ENCODE measurements at places on chromosomes 16 and 17.

DNA sequence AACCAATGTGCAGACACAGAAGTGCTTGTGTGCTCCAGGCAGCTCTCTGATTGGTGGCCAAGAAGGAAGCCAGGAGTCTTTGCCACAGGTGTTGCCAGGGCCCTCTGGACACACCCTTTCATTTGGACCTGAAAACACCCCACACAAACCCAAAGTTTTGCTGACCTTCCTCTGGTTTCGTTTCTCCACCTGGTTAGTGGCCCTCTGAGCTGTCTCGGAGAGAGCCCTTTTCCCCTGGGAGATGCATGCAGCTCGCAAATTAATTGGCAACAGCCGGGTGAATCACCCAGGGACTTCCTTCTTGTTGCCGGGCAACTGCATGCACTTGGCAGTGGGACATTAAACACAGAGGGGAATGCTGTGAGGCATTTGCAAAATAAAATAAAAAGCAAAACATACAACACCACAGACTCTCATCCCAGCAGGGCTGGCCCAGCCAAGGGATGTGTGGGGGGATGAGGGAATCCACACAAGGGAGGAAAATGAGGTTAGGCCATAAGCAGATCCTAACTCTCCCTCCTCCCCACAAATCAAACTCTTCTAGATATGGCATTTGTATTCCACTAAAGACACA lies 286.6 kb downstream of the SOX9 start:
- no peak for DNase-seq

GRCh38 chr16:27232901-27233625 lies 29.7 kb downstream of the KDM8 start:
- DNase-seq: no peak

DNA sequence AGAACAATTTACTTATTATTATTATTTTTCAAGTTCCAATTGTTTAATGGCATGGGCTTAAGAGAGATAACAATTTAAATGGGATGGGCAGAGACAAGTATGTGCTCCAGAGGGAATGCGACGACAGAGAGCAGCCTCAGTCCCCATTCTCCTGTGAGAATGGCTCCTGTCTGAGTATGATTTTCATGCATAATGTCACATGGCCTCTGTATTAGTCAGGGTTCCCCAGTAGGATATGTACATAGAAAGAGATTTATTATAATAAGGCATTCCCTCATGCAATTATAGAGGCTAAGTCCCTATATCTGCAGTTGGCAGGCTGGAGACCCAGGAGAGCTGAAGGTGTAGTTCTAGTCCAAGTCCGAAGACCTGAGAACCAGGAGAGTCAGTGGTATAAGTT lies 22.9 kb upstream of the NKD1 start:
- no peak for DNase-seq

- no peak for DNase-seq
These were observed 47.4 kb upstream of the ATF7IP2 start for GRCh38 chr16:10338426-10338825.

- DNase-seq: no peak
These were observed 14.3 kb downstream of the ARHGAP23 start for GRCh38 chr17:38442548-38442947.

GRCh38 chr17:47686664-47687327 lies 7.2 kb upstream of the TBKBP1 start:
- no peak for DNase-seq

GRCh38 chr17:74843352-74843627 lies 16.4 kb downstream of the GRIN2C start:
- no peak for DNase-seq

DNA sequence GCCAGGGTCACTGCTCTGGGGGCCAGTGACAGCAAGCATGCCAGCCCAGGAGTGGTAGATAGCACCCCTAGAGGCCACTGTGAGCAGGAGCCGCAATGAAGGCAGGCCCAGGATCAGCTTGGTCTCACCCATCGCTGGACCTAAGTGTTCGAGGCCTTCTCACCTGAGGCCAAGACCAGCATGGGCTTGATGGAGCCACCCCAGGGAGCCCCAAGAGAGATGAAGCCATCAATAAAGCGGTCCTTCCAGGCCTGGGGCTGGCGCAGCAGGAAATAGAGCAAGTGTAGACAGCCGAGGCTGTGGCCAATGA lies 1.8 kb downstream of the LCAT start:
- no peak for DNase-seq

DNA sequence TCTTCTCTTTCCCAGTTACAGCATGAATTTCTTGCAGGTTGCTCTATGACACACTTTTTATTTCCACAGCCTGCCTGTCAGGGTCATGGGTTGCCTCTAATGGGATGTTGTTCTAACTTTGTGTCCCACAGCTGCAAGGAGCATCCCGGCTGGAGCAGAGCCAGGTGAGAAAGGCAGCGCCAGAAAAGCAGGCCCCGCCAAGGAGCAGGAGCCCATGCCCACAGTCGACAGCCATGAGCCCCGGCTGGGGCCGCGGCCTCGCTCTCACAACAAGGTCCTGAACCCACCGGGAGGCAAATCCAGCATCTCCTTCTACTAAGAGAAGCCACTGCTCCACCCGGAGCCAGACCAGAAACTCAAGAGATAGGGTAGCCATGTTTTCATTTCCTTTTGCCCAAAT lies 7.3 kb upstream of the MAPK8IP3 start:
- DNase-seq: no peak

GRCh38 chr16:48276102-48276501 lies 28.8 kb upstream of the ABCC11 start:
- DNase-seq: no peak

DNA sequence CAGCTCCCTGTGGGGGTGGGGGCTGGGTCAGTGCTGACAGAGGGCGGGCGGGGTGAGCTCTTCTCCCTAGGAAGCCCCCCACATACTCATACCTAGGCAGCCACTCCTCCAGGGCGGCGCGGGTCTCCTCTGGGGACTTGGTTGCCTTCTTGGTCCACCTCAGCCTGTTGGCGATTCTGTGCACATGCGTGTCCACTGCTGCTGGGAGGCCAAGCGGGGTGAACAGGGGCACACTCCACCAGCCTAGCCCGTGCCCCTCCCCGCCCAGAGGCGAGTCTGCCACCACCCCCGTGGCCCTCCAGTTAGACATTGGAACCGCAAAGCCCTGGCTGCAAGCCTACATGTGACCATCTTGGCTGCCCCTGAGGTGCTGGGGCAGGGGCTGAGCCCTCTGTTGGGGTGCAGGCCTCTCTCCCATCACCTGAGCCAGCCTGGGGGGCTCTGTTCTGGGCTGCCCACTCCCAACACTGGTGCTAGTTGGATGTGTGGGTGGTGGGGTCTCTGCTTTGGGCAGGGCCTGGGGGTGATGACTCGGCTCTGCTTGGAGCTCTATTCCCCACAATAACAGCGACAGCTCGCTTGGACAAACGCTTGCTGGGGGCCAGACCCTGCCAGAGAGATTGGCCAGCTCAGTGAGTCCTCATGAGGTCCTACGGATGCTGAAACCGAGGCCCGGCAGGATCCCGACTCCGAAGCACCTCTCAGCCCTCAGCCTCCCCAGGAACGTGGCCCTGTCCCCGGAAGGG lies 7.4 kb downstream of the NTHL1 start:
- DNase-seq: no peak

DNA sequence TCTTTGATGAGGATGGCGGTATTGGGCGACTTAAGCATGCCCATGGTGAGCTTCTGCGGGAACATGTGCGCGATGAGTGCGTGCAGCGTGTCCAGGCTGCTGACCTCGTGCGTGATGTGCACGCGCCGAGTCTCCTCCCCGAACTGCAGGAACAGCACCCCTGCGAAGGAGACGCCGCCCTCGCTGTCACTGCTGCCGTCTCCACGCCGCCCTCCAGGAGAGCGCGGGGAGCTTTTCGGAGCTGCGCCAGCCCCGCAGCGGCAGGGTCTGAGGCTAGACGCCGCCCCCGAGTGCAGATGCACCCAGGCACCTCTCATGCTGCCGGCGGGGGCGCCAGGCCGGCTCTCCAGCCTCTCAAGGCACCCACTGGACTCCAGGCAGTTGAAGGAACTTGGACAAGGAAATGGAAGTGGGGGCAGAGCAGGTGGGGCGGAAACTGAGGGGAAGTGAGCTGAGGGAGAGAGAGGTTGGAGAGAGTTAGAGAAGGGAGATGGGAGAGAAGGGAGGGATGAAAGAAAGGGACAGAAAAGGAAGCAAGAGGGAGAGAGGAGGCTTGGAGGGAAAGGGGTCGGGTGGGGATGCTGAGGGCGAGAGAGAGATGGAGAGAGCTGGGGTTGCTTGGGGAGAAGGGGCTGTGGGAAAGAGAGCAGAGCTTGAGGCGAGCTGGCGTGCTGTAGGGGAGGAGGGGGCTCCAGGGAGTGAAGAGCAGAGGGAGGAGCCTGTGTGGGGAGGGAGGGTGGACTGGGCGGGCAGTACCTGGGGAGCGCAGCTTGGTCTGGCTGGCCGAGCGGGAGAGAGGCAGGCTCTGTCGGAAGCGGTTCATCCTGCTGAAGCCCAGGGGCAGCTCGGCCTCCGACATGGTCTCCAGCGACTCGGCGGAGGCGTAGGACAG lies 42.1 kb downstream of the SRCIN1 start:
- no peak for DNase-seq

- peak; percentile 83 for DNase-seq
These were observed 919 bp downstream of the N4BP1 start for GRCh38 chr16:48608871-48609651.

DNA sequence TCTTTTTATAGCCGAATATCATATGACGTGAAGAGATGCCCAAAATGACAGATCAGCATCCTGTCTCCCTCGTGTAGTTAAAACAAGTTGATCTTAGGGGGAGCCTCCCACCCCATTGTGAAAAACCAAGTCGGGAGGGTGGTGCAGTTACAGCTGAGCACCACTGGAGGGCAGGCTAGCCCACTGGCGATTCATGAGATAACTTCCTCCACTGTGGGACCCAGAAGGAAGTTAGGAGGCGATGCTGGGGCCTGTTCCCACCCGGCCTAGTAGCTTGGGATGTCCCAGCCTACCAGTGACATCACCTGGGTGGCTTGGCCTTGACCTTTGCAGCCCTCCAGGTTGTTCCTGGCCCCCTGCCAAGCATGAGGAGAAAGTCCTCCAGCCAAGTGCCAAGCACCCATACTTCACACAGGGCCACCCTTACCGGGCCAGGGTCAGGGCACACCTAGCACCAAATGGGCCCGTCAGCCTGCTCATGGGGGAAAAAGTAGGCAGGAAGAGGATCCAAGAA lies 8.1 kb upstream of the CPNE2 start:
- DNase-seq: peak; percentile 94

DNA sequence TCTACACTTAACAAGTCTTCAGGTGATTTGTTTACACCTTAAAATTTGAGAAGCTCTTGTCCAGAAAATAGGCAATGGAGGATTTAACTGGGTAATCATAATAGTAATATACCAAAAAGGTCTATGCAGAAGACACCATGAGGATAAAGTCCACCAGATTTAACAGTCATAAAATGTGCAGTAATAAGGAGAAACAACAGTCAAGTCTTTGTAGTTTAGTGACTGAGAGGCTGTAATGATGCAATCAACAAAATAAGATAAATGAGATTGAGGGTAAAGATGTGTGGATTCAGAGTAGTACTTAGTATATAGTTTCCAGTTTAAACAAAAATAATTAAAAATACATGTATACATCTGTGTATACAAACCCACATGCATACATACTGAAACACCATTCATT lies 91.2 kb downstream of the STXBP4 start:
- no peak for DNase-seq

- DNase-seq: peak; percentile 75
These were observed 16.1 kb downstream of the TLE7 start for GRCh38 chr16:71425746-71426068.

GRCh38 chr17:10156599-10156947 lies 41.8 kb downstream of the GAS7 start:
- no peak for DNase-seq

DNA sequence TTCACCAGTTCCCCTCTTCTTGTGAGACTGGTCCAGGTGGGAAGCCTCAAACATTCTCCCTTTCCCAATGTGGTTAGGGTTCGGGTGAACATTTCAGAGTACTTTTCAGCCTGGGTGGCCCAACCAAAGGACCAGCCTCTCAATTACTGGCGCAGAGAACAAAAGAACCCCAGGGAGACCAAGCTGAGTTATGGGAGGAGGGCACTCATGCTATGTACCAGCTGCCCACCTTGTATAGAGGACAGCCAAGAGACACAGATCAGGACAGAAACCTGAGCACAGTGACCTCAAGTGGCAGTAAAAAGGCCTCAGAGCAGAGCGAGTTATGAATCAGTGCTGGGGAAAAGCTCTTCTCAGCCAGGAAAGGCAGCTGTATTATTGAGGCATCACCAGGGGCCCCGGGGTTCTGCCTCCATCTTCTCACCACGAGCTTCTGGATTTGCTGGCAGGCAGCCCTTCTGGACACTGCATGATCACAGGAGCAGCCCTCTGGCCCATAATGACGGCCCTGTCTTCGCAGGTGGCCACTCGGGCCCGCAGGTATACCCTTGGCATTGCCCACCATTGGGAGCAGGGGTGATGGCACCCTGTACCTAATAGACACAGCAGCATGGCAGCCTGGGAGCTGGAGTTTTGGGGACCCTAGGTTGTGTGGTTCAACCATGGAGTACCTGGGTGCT lies 3.8 kb downstream of the G6PC3 start:
- no peak for DNase-seq
